ENCODE measurements at places on chromosomes 1 and 21. TPM values are rescaled to one million over a fixed set of nuclear protein-coding genes. Genes with fewer than 3 reads are reported as not detected.

LY9 gene
- total RNA-seq = 16.5 TPM

NES gene
- total RNA-seq = not detected

CD52 gene
- 388 TPM for total RNA-seq

ROR1 gene
- total RNA-seq = not detected

OLIG2 gene
- not detected for total RNA-seq

NLRP3 gene
- 1.8 TPM for total RNA-seq

TSTD1 gene
- total RNA-seq = 40.2 TPM

ANKRD35 gene
- total RNA-seq = 1.0 TPM

SMG7 gene
- 72.7 TPM for total RNA-seq

KISS1 gene
- not detected for total RNA-seq

ARHGEF16 gene
- total RNA-seq = not detected

OR10T2 gene
- total RNA-seq = not detected

HES2 gene
- 0.35 TPM for total RNA-seq

FH gene
- total RNA-seq = 101 TPM

DNALI1 gene
- total RNA-seq = not detected

SPRR4 gene
- not detected for total RNA-seq

TSPAN1 gene
- not detected for total RNA-seq

FMO2 gene
- total RNA-seq = not detected

SMPDL3B gene
- total RNA-seq = not detected

PTPRU gene
- total RNA-seq = 0.51 TPM

IL10 gene
- total RNA-seq = 7.6 TPM

EPHA8 gene
- not detected for total RNA-seq

OR14K1 gene
- total RNA-seq = not detected

TMEM125 gene
- total RNA-seq = not detected

ATP1A2 gene
- not detected for total RNA-seq

CYP4A11 gene
- total RNA-seq = not detected

DMBX1 gene
- total RNA-seq = not detected

PKLR gene
- not detected for total RNA-seq

GJB3 gene
- total RNA-seq = not detected

TESK2 gene
- 2.9 TPM for total RNA-seq

TMPRSS2 gene
- not detected for total RNA-seq

CGN gene
- 1.1 TPM for total RNA-seq

SELL gene
- total RNA-seq = 48.2 TPM

PSRC1 gene
- total RNA-seq = 5.4 TPM

RAB7B gene
- total RNA-seq = 0.29 TPM

CD1E gene
- total RNA-seq = not detected

Data from CD8-positive, alpha-beta memory T cell (primary cell).